ENCODE measurements at places on chromosomes 7 and 10.

- DNase-seq: no peak
These were observed 11.0 kb downstream of the RPS24 start for GRCh38 chr10:78044699-78045098.

- DNase-seq: no peak
These were observed 121.4 kb downstream of the RNF133 start for GRCh38 chr7:122577449-122578003.

GRCh38 chr10:6654571-6654970 is 74.5 kb upstream of the PRKCQ start:
- no peak for DNase-seq

DNA sequence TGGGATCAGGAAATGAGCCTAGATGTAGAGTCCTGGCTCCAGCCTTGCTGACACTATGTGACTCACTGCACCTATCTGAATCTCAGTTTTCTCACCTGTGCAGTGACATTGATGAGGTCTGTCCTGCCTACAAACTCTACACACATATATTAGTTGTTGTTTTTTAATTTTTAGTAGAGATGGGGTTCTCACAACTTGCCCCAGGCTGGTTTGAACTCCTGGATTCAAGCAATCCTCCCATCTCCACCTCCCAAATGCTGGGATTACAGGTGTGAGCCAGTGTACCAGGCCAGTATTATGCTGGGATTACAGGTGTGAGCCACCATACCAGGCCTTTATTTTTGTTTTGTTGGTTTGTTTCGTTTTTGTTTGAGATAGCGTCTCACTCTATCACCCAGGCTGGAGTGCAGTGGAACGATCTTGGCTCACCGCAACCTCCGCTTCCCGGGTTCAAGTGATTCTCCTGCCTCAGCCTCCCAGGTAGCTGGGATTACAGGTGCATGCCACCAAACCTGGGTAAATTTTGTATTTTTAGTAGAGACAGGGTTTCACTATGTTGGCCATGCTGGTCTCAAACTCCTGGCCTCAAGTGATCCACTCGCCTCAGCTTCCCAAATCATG is 11.8 kb upstream of the DDIT4 start:
- DNase-seq: no peak

DNA sequence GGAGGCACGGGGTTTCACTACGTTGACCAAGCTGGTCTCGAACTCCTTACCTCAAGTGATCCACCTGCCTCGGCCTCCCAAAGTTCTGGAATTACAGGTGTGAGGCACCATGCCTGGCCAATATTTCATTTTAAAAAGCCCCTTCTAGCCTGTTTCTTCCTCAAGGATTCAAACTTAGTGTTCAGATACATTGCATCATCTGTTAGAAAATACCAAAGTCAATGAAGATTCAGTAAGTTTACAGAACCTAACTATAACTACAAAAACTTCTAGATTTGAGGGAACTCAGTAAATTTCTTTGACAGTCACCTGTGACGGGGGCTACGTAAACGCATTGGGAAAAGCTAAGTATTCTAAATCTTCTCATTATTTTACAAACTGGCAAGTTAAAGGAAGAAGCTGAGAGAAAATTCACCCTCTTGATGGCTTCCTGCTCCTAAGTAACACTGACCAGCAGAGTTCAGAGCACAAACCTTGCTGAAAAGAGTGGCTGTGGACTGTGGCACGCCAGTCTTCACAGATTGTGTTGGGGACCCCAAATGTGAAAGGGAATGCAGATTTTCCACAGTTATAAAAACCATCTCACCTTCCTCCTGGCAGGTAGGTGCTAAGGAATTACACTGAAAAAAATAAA is 162.2 kb downstream of the PKD1L1 start:
- DNase-seq: no peak

DNA sequence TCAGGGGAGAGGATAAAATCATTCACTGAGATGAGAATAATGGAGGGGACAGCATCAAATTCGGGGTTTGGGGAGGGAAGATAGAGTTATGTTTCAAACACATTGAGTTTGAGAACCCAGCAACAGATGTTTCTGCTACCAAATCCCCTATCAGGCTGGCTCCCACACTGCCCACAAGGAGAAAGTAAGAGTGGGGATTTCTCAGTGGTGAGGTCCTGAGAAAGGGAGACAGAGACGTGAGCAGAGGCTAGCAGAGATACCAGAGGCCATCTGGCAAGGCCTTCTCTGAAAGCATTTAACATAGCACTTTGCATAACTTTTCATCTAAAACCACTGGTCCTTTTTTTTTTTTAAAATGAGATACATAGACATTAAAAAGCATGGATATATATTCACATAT is 7.8 kb upstream of the SLF2 start:
- DNase-seq: no peak

- DNase-seq: no peak
These were observed 80.6 kb upstream of the C1QL3 start for GRCh38 chr10:16602104-16602775.

DNA sequence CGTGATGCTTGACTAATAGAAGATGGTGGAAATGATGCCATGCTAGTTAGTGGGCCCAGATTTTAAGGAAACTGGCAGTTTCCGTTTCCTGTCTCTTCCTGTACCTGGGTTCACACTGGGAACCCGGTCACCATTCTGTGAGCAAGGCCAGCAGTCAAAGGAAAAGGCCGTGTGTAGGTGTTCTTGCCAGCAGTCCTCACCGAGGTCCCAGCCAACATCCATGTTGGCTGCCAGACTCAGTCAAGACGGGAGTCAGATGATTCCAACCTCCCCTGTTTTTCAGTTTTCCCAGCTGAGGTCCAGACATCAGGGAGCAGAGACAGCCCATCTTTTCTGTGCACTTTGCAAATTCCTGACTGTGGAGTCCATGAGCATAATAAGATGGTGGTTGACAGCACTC is 15.2 kb upstream of the PILRB start:
- no peak for DNase-seq

- no peak for DNase-seq
These were observed 28.7 kb upstream of the TNS3 start for GRCh38 chr7:47610506-47611044.

GRCh38 chr10:6349846-6350535 is 147.3 kb downstream of the PFKFB3 start:
- DNase-seq: no peak

Data from RPMI7951 (cell line).